ENCODE measurements at places on chromosomes 5 and 9.
A peak's percentile ranks its signal among the peaks of the same experiment; 100 is the strongest.

DNA sequence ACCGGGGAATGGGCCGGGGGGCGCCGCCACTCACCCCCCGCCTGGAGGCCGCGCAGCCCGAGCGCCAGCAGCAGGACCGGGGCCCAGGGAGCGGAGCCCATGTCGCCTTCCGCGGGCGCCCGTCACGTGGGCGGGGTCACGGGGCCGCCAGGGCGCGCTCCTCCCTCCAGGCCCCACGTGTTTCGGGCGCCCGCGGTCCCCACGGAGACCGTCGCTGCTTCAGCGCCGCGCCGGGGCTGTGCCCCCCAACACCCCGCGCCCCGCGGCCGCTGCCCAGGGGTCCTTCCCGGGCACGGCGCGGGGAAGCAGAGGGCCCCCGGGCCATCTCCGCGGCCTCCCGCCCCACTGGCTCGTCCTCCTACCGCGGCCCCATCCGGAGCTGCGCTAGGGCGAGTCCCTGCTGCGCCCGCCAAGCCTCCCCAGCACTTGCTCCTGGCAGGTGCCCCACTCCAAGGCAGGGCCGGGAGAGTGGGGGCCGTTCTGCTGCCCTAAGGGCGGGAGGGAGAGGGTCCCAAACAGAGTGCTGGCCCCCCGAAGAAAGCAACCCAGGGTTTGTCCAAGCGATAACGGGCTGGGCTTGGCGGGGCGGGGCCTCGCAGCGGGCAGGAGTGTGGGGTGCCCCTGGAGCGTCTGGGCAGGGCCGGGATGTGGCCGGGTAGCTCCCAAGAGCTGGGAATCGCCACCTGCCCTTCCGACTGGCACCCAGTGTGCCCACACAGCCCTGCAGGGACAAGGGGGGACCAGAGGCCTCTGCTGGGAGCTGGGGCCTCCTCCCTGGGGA, at the start of gene DPP7:
Gene DPP7, minus strand, starts transcription at position 121 of the 781 bp plus-strand sequence. Its CDS starts 20 bp downstream, at position 101.
- DNase-seq: peak; percentile 63

- DNase-seq: no peak
These were observed 33.7 kb downstream of the NDUFS6 start for GRCh38 chr5:1834721-1835429.

- no peak for DNase-seq
These were observed 40.1 kb downstream of the GRIA1 start for GRCh38 chr5:153530357-153531143.

DNA sequence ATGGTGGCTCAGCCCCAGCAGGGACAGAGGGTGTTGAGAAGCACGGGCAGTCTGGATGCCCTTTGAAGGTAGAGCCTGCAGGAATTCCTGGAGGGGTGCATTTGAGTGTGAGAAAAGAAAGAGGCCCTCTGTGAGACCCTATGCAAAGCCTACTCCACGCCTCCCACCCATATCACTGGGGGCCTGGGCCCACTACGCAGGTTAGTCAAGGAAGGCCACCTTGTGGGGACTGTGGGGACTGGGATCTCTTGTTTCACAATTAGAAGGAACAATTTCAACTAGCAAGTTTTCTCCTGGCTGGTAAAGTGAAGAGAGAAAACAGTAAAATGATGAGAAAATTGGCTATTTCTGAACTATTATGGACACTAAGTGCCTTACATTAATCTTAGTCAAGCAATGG, 486.2 kb upstream of the DAP start:
- no peak for DNase-seq

- no peak for DNase-seq
These were observed 222.7 kb downstream of the MAST4 start for GRCh38 chr5:66818935-66819328.

GRCh38 chr5:139079225-139079990, 118.8 kb downstream of the SIL1 start:
- DNase-seq: no peak

GRCh38 chr9:106637486-106637885, 225.5 kb upstream of the ZNF462 start:
- DNase-seq: no peak

DNA sequence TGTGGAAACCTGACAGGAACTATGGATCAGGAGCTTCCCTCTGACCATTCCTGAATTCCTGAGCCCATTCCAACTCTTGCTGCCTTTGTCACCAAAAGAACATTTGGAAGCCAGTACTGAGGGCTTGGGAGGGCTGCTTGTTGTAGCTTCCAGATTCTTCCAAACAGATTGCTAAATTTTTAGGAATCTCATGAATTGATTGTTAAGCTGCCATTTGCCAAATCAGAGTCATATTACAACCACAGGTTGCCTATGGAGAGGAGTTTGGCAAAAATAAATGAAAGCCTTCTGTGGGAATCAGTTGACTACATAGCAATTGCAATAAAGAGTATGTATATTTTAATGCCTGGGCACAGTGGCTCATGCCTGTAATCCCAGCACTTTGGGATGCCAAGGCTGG, 39.2 kb upstream of the SLC28A3 start:
- DNase-seq: no peak

DNA sequence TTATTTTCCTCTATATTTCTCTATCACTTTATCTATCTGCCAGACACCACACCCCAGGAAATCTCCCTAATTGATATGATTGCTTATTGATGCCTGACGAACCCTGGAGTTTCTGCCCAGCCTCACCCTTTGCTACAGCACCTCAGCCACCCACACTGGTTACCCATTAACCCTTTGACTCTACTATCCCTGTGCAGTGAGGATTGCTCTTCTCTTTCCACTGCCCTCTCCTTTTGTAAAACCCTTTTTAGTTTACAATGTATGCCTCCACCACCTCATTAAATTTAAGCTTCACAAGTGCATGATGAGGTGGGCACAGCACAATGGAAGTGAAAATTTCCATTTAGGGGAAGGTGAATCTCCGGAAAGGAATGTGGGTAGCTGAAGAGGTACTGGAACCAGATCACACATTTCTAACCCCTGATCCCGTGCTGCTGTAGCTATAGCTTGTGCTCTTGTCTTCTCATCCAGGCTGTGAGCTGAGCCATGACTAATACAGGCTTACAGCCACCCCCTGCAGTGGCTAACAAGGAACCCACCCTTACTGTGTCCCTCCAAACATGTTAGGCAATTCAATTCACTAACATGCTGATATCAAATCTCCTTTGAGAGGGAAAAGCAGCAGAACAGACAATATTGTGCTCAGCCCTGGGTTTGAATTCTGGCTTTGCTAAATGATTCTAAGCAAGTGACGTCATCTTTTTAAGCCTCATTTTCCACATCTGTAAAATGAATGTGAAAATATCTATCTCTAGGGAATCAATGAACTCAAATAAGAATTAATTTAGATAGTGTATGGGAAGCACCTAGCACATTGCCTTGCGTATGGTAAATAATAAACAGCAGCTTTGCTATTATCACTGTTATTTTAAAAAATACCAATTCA, 186.9 kb upstream of the TRIM32 start:
- no peak for DNase-seq

- DNase-seq: no peak
These were observed 6.0 kb downstream of the NRARP start for GRCh38 chr9:137295849-137296669.

DNA sequence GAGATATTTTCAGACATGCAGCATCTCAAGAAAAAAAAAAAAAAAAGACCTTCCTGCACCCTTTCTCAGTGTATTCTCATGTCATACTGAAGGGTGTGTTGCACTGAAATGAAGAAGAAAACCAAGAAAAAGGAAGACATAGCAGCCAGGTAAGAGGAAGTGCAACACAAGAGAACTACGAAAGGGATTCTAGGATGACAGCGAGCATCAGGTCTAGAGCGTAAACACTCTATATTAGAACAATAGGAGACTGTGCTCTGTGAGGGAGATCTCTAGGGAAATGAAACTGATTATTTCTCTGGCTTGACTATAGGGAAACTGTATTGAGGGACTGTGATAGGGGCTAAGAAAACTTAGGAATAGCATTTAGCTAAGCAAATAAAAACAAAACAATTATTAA, 30.0 kb downstream of the BTF3 start:
- no peak for DNase-seq

DNA sequence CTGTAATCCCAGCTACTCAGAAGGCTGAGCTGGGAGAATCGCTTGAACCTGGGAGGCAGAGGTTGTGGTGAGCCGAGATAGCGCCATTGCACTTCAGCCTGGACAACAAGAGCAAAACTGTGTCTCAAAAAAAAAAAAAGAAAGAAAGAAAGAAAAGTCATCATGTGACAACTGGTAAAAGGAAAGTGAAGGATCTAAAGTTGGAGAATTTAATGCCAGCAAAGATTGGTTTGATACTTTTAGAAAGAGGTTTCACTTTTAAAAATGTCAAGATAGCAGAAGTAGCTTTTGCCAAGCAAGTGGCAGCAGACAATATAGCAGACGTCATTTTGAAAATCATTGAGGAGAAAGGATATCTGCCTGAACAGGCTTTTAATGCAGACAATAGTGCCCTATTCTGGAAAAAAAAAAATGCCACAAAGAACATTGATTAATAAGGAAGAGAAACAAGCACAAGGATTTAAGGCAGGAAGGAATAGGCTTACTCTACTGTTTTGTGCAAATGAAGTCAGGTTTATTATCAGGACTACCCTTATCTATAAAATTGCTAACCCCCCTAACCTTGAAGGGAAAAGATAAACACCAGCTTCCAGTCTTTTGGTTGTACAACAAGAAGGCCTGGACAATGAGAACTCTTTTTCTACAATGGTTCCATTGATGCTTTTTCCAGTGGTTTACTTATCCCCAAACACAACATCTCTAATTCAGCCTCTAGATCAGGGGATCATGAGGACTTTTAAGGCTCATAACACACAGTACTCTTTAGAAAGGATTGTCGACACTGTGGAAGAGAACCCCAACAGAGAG, 12.0 kb downstream of the PKD2L2 start:
- DNase-seq: no peak

- DNase-seq: no peak
These were observed 78.7 kb downstream of the ACTL7B start for GRCh38 chr9:108776920-108777639.

- no peak for DNase-seq
These were observed 372.8 kb downstream of the KIAA0825 start for GRCh38 chr5:94245608-94246007.

- DNase-seq: no peak
These were observed 596.9 kb upstream of the CDH6 start for GRCh38 chr5:30596495-30597064.

- no peak for DNase-seq
These were observed 837.2 kb downstream of the EFNA5 start for GRCh38 chr5:106833517-106833916.

DNA sequence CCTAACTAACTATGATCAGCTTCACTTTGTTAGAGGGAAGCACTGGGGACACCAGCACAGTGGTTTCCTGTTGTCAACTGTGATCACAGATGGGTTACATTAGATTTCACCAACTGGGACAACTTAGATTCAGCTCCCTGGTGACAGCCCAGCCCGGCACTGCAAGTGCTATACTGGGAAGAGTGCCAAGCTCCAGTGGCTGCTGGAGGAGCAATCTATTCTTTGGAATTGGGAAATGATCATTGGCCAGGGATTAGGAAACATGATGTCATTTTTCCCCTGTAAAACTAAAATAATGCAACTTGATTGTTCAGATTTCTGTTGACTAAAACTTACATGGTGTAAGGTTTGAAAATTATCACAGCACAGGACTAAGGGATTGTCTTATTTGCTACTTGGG, 33.2 kb downstream of the PTGR1 start:
- no peak for DNase-seq

- DNase-seq: no peak
These were observed 166.0 kb downstream of the HMHB1 start for GRCh38 chr5:143977891-143978461.

DNA sequence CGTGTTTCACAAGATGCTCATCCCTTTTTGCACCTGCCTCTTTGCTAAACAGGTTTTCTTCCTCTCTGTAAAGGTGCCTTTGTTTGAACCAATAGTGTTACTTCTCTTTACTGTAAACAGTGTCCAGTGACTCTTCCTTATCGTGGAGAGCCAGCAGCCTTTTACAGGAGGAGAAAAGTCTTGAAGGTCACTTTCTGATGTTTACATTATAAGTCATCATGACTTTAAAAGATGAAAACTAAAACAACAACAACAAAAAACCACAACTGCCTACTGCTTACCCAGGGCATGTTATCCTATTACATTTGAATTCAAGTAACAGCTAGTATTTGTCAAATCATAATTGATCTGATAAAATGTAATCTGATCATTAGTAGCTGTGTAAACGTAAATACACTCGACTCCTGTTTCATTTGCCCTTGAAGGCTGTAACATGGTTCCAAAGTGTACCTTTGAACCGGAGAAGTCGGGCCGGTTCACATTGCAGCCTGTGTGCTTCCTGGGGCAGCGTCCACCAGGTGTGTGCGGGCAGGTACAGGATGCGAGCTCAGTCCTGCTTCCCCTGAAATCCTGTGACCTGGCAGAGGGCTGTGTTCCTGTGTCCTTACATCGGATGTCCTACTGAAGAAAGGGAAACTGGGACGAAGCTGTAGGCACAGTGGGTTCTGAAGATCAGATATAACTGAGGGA, 118.1 kb downstream of the C9orf152 start:
- no peak for DNase-seq

GRCh38 chr5:52692039-52692438, 95.7 kb upstream of the ITGA1 start:
- no peak for DNase-seq

- DNase-seq: no peak
These were observed 815 bp upstream of the ODF2 start for GRCh38 chr9:128454991-128455390.

DNA sequence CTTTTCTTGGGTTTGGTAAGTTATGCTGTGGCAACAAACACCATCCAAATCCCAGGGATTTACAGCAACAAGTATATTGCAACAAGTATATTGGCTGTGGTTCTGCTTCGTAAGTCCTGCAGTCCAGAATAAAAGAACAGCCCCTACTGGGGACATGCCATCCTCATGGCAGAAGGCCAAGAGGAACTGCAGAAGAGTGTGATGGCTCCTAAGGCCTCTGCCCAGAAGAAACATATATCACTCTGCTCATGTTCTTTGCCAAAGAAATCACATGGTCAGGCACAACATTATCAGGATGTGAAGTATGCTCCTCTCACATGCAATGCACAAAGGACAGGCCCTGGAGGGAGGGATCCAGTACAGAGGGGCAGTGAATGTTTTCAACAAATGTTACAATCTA, 159.6 kb upstream of the TAS2R1 start:
- no peak for DNase-seq

DNA sequence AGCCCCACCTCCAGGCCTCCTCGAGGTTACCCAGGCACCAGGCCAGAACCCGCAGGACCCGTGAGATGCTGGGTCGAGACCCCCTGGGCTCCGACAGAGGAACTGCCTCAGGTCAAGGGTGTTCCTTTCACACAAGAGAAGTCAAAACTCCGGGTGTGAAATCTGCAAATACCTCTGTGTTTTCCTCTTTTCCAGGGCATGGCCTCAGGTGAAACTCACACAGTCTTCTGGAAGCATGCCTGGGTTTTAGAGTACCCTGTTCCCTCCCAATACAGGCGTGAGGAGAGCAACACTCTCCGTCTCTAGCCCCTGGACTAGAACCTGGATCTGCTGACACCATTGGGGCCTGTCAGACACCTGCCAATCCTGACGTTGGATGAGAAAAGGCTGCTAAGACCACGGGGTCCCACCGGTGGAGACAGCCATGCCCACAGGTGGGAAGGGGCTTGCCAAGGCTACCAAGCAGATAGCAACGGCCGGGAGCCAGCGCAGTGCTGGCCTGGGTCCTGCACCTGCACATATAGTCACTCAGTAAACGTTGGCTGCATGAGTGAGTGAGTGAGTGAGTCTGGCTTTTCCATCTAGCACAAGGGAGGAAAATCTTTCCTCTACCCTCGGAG, 182.0 kb upstream of the PPP1R26 start:
- DNase-seq: no peak

Measured in stimulated activated CD8-positive, alpha-beta memory T cell treated with anti-CD3 and anti-CD28 coated beads, Interleukin-15, amount 100 ng/mL, for 24 hours (primary cell).